ENCODE measurements at places on chromosomes 5 and 9. TPM values are rescaled to one million over a fixed set of nuclear protein-coding genes. Genes with fewer than 3 reads are reported as not detected.

GRCh38 chr5:61002611-61003355, 57.8 kb downstream of the NDUFAF2 start:
- DNase-seq, result no peak
- H3K27me3 ChIP-seq, result no peaks in the 10 kb centered on the region
- H3K4me1 ChIP-seq, result peaks cover 41% of the 10 kb centered on the region
- H3K27ac ChIP-seq, result no peak overlapping the region
- no peaks in the 10 kb centered on the region for H3K36me3 ChIP-seq
- no peak overlapping the region for H3K4me3 ChIP-seq

- no peak overlapping the region for H3K4me3 ChIP-seq
- DNase-seq, result no peak
- peaks cover 8% of the 10 kb centered on the region for H3K27me3 ChIP-seq
- H3K36me3 ChIP-seq, result no peaks in the 10 kb centered on the region
- no peak overlapping the region for H3K27ac ChIP-seq
Observed at GRCh38 chr9:133580419-133580738, 28.8 kb downstream of the FAM163B start.

DNA sequence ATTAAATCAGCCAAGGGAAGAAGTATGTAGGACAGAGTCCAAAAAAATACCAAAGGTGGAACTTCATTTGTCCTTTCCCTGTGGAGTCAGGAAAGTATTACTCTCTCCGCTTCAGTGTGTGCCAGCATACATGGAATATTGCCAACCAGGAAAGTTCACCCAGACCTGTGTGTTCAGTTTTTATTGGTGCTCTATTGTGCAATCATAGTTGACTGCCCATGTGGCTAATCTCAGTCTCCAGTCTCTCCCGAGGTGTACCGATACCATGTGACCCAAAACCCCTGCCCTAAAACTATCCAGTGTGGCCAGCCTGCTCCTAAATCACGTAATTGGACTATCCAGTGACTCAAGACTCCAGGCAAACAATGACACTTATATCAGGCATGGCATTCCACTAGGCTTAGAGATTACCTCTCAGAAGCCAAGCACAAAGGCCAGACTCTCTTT, 38.8 kb downstream of the NFX1 start:
- H3K4me1 ChIP-seq, result no peaks in the 10 kb centered on the region
- H3K27ac ChIP-seq, result peak overlapping the region; percentile 32
- H3K36me3 ChIP-seq, result peaks cover 44% of the 10 kb centered on the region
- H3K27me3 ChIP-seq, result no peaks in the 10 kb centered on the region
- no peak overlapping the region for H3K4me3 ChIP-seq
- DNase-seq, result peak; percentile 9

DNA sequence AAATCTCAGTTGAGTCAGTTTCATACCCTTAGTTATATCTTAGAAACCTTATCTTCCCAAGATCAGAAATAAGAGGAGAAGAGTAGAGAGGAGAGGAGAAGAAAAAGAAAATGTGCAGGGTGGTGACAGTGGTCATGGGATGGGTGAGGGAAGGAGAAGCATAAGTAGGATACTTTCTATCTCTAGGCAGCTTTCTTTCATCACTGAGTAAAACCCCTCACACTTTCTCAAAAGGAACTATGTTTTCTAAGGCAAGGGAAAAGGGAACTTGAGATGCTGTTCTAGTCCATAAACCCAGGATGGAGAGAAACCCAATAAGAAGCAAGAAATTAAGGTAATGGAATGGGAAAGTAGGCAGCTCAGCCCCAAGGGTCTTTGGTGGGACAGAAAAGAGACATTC, 225.3 kb downstream of the MCTP1 start:
- H3K27me3 ChIP-seq, result no peaks in the 10 kb centered on the region
- DNase-seq, result no peak
- no peaks in the 10 kb centered on the region for H3K4me1 ChIP-seq
- no peak overlapping the region for H3K27ac ChIP-seq
- no peak overlapping the region for H3K4me3 ChIP-seq

ORM2 gene
- not detected for total RNA-seq

- DNase-seq, result no peak
- H3K36me3 ChIP-seq, result no peaks in the 10 kb centered on the region
- no peak overlapping the region for H3K4me3 ChIP-seq
- H3K27me3 ChIP-seq, result no peaks in the 10 kb centered on the region
- no peak overlapping the region for H3K27ac ChIP-seq
Observed at GRCh38 chr5:74052441-74053221, 426.6 kb downstream of the ARHGEF28 start.

- no peaks in the 10 kb centered on the region for H3K4me1 ChIP-seq
- no peaks in the 10 kb centered on the region for H3K36me3 ChIP-seq
- no peak for DNase-seq
- H3K27ac ChIP-seq, result no peak overlapping the region
- no peaks in the 10 kb centered on the region for H3K27me3 ChIP-seq
Observed at GRCh38 chr5:78779771-78780616, 131.4 kb upstream of the LHFPL2 start.

DNA sequence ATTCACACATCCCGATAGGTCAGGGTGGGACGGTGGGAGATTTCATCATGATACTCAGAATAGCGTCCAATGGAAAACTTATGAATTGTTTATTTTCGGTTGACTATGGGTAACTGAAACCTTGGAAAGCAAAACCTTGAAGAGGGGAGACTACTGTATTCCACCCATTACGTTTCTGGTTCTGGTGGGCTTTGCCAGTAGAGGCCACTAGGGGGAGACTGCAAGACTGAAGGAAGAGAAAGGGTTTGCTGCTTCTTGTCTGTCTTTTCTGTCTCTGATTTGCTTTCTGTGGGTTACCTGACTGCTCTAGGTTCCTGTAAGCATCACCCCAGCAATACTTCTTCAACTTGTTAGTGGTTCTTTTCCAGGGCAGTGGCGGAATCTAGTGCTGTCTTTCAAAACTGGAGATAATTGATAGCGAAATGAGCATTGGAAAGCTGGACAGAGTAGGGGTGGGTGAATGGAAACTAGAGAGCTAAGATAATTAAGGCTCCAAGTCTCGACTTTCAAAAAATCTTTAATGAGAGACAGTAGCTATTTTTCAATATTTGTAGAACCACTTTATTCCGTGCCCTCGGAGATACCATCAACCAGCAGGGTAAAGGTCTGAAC, 27.0 kb downstream of the GRIN3A start:
- H3K27me3 ChIP-seq, result no peaks in the 10 kb centered on the region
- no peak overlapping the region for H3K4me3 ChIP-seq
- no peaks in the 10 kb centered on the region for H3K36me3 ChIP-seq

DNA sequence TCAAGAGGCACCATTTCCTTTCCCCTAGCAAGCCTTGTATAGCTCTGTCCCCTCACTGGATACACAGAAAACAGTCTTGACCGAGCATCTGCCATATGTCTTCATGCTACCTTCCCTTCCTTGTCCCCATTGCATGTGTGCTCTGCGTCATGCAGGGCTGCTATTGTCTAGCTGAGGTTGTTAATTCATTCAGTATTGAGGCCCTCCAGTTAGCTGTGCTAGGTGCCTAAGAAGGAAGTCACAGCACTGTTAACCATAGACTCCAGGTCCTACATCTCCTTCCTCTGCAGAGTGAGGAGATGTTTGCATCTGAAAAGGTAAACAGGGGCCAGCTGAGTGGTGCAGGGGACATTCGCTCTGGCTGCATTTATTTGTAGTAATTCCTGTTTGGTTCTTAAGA, 48.2 kb downstream of the SLC1A3 start:
- H3K27ac ChIP-seq, result no peak overlapping the region
- H3K4me1 ChIP-seq, result peaks cover 10% of the 10 kb centered on the region
- no peak for DNase-seq
- no peaks in the 10 kb centered on the region for H3K27me3 ChIP-seq
- no peaks in the 10 kb centered on the region for H3K36me3 ChIP-seq

DNA sequence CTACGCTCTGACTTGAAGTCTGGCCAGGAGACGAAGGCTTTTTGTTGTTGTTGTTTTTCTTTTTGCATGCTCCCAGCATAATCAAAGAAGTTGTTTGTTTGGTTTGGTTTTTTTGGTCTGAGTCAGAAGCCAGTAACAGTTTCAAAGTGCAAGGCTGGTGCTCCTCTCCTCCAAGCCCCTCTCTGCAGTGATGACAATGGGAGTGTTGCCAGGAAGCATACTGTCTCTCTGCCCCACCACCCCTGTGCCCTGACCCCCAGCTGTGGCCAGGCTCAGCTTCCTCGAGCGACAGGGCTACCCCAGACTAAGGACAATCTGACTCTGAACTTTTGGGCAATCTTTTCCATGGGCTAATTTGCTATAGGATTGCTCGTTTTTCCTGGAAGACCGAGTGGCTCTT, 173.8 kb upstream of the PITX1 start:
- no peaks in the 10 kb centered on the region for H3K36me3 ChIP-seq
- no peak for DNase-seq
- no peaks in the 10 kb centered on the region for H3K27me3 ChIP-seq
- H3K4me1 ChIP-seq, result peaks cover 48% of the 10 kb centered on the region
- no peak overlapping the region for H3K27ac ChIP-seq

GRCh38 chr5:145855763-145856267, 17.0 kb downstream of the GRXCR2 start:
- no peak for DNase-seq
- H3K27ac ChIP-seq, result no peak overlapping the region
- H3K27me3 ChIP-seq, result no peaks in the 10 kb centered on the region
- H3K36me3 ChIP-seq, result no peaks in the 10 kb centered on the region
- H3K4me3 ChIP-seq, result peak overlapping the region; percentile 63
- peaks cover 3% of the 10 kb centered on the region for H3K4me1 ChIP-seq

GRCh38 chr5:142644640-142645361, 41.1 kb downstream of the FGF1 start:
- peak; percentile 49 for DNase-seq
- H3K27me3 ChIP-seq, result no peaks in the 10 kb centered on the region
- H3K36me3 ChIP-seq, result no peaks in the 10 kb centered on the region
- peak overlapping the region; percentile 79 for H3K27ac ChIP-seq
- peaks cover 17% of the 10 kb centered on the region for H3K4me1 ChIP-seq

SPATA31D4 gene
- total RNA-seq, result not detected

QRFP gene
- not detected for total RNA-seq

PCDHB3 gene
- total RNA-seq, result 2.3 TPM

- H3K4me1 ChIP-seq, result no peaks in the 10 kb centered on the region
- H3K27ac ChIP-seq, result no peak overlapping the region
- no peak overlapping the region for H3K4me3 ChIP-seq
- DNase-seq, result no peak
- no peaks in the 10 kb centered on the region for H3K36me3 ChIP-seq
- no peaks in the 10 kb centered on the region for H3K27me3 ChIP-seq
Observed at GRCh38 chr9:95771556-95772246, 103.8 kb upstream of the ERCC6L2 start.

GRCh38 chr5:83475935-83476814, 4.6 kb downstream of the VCAN start:
- H3K36me3 ChIP-seq, result no peaks in the 10 kb centered on the region
- no peaks in the 10 kb centered on the region for H3K4me1 ChIP-seq
- no peaks in the 10 kb centered on the region for H3K27me3 ChIP-seq
- peak overlapping the region; percentile 79 for H3K4me3 ChIP-seq
- peak overlapping the region; percentile 96 for H3K27ac ChIP-seq

ASB6 gene
- total RNA-seq, result 23.0 TPM

DNA sequence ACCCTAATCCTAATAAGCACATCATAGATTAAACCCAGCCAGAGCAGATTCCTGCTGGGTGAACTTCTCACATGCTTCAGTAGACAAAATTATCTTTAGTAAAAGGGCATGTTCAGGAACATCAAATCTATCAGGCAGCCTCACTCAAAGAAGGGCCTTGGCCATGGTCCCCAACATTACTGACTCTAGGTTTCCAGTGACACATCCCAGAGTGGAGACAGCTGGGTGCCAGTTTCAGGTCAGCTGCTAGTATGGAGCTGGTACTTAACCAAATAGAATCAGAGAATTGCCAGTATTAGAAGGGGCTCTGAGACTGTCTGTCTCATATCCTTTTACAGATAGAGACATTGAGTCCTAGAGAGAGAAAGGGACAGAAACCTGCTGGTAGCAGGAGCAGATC, 44.1 kb upstream of the GALNT10 start:
- no peaks in the 10 kb centered on the region for H3K36me3 ChIP-seq
- no peaks in the 10 kb centered on the region for H3K27me3 ChIP-seq
- no peaks in the 10 kb centered on the region for H3K4me1 ChIP-seq

DNA sequence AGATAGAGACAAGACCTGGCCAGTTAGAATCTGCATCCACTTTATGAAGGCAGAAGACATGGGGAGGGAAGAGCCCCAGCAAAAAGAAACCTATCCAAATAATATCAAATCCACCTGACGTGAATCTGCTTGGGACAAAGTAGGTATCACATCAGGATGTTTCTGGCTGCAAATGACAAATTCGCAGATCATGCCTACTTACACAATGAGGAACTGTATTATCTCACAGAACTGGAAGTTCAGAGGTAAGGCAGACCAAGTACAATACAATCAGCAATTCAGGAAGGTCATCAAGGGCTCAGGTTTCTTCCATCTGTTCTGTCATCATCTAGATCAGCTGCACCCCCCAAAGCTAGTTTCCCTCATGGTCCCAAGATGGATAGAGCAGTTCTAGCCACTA, 13.2 kb upstream of the NR4A3 start:
- H3K4me1 ChIP-seq, result no peaks in the 10 kb centered on the region
- no peaks in the 10 kb centered on the region for H3K36me3 ChIP-seq
- no peak overlapping the region for H3K27ac ChIP-seq
- no peak for DNase-seq
- no peaks in the 10 kb centered on the region for H3K27me3 ChIP-seq

DNA sequence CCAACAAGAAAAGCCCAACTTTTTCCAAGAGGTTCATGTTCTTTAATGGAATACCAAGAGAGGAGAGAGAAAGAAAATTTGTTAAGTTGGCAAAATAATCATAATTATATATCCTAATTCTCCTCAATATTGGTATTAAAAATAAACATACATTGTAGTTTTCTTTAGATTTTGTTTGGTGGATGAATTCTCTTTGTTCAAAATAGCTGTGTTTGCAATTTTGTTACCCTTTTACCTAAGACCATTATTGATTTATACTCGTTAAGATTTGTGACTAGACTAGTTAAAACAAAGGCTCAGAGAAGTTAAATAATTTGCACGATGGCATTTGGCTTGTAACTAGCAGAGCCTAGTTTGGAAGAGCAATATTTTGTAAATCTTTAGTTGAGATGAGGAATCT, 9.7 kb downstream of the LRRC19 start:
- DNase-seq, result no peak
- H3K4me3 ChIP-seq, result no peak overlapping the region
- H3K27me3 ChIP-seq, result no peaks in the 10 kb centered on the region
- no peak overlapping the region for H3K27ac ChIP-seq

CAMK2A gene
- total RNA-seq, result not detected

- no peaks in the 10 kb centered on the region for H3K4me1 ChIP-seq
- H3K27me3 ChIP-seq, result no peaks in the 10 kb centered on the region
- no peaks in the 10 kb centered on the region for H3K36me3 ChIP-seq
- no peak for DNase-seq
Observed at GRCh38 chr5:22596404-22596970, 256.7 kb downstream of the CDH12 start.

GRCh38 chr9:111078391-111079038, 40.2 kb upstream of the LPAR1 start:
- no peak overlapping the region for H3K27ac ChIP-seq
- H3K4me1 ChIP-seq, result no peaks in the 10 kb centered on the region
- no peaks in the 10 kb centered on the region for H3K27me3 ChIP-seq
- no peak overlapping the region for H3K4me3 ChIP-seq
- no peaks in the 10 kb centered on the region for H3K36me3 ChIP-seq
- DNase-seq, result no peak

Measured in thoracic aorta (tissue), 2 donors.